ENCODE measurements at places on chromosomes 7 and 10. TPM values are rescaled to one million over a fixed set of nuclear protein-coding genes. Genes with fewer than 3 reads are reported as not detected.

Gene DENND2A
- total RNA-seq = 69.6 TPM

Gene DNAH11
- total RNA-seq = under 0.01 TPM

Gene GRM8
- not detected for total RNA-seq

Gene BMPER
- 11.2 TPM for total RNA-seq

Gene AMPH
- total RNA-seq = 7.8 TPM

Gene GPR15LG
- total RNA-seq = not detected

Gene GPER1
- total RNA-seq = 4.9 TPM

Gene NUTM2B
- total RNA-seq = 1.2 TPM

Gene ZNF282
- total RNA-seq = 25.3 TPM

Gene HYAL4
- 0.17 TPM for total RNA-seq

Gene DNAJC12
- total RNA-seq = 2.0 TPM

Gene SMNDC1
- total RNA-seq = 6.0 TPM

Gene PLOD3
- 99.5 TPM for total RNA-seq

Gene AKR1D1
- total RNA-seq = not detected

Gene LIPN
- total RNA-seq = not detected

Gene FKBP9
- 372 TPM for total RNA-seq

Gene C10orf71
- total RNA-seq = not detected

Gene ORAI2
- total RNA-seq = 40.1 TPM

Gene TMEM140
- 14.1 TPM for total RNA-seq

Gene SPACDR
- 2.6 TPM for total RNA-seq

Gene MYL10
- total RNA-seq = not detected

Gene FGFBP3
- 0.50 TPM for total RNA-seq

Gene CALN1
- total RNA-seq = not detected

Gene CFAP70
- total RNA-seq = 1.7 TPM

Gene ZCCHC24
- total RNA-seq = 48.3 TPM

Gene PTPRN2
- 0.50 TPM for total RNA-seq

Gene PKD2L1
- not detected for total RNA-seq

Gene HTR5A
- total RNA-seq = not detected

Gene IGFBP1
- total RNA-seq = not detected

Gene IQUB
- total RNA-seq = 0.83 TPM

Gene TMEM225B
- 0.50 TPM for total RNA-seq

Gene HOGA1
- total RNA-seq = 3.3 TPM

Gene WNT8B
- not detected for total RNA-seq

Gene ZC3HAV1
- total RNA-seq = 33.9 TPM

Gene CDCA7L
- 37.2 TPM for total RNA-seq

Gene PAPSS2
- 114 TPM for total RNA-seq

Gene PPP1R3A
- not detected for total RNA-seq

Gene VIPR2
- under 0.01 TPM for total RNA-seq

Gene NPFFR1
- total RNA-seq = not detected

All from smooth muscle cell of trachea (primary cell).